ENCODE measurements at places on chromosomes 7 and 10. TPM values are rescaled to one million over a fixed set of nuclear protein-coding genes. Genes with fewer than 3 reads are reported as not detected.

- DNase-seq: no peak
These were observed 147.4 kb upstream of the PRSS58 start for GRCh38 chr7:142405122-142405765.

DNA sequence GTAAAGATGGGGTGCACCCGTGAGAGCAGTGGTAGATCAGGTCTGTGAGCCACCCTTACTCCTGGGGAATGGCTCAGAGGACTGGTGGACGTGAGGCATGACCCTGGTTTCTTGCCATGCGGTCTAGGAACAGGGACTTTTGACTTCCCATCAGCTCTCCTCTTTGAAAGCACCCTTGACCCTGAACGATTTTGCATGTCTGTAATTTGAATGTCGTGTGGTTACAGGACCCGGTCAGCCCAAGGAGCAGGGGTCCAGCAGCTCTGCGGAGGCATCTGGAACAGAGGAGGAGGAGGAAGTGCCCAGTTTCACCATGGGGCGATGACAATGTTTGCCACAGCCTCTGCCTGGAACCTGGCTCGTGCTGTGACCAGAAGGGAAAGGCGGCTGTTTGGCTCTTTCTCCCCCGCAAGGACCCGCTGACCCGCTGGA is 8.6 kb upstream of the ORAI2 start:
- no peak for DNase-seq

ABCB1 gene
- total RNA-seq: 5.0 TPM

DNA sequence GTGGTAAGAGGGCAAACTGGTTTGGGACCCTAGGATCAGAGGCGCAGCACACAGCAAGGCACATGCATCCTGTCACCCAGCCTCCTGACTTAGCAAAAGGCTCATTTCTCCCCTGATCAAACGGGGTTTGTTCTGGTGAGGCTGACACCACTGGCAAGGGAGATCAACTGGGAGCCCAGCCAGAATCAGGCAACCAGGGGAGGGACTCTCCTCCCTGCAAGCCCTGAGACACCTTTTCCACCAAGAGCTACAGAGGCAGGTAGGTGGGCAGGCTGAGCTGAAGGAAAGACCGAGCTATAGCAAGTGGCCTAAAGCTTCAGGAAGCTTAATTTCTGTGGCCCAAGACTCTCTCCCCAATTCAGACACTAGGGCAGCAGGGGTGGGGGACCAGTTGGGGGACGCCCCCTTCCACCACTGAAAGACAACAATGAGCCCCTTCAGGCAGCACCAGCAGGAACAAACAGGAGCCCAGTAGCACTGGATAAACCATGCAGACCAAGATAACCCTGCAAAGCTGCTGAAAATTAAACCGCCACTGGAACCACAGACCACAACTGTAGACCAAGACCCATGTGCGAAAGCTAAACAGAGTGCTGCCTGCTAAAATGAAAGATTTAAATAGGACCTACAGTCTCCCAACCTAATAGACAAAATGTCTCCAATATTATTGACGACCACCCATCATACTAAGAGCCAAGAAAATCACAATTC is 27.1 kb upstream of the SAR1A start:
- no peak for DNase-seq

UPK3B gene
- not detected for total RNA-seq

WNT16 gene
- not detected for total RNA-seq

GRCh38 chr10:131855461-131856401 is 45.1 kb upstream of the PPP2R2D start:
- DNase-seq: no peak

DNA sequence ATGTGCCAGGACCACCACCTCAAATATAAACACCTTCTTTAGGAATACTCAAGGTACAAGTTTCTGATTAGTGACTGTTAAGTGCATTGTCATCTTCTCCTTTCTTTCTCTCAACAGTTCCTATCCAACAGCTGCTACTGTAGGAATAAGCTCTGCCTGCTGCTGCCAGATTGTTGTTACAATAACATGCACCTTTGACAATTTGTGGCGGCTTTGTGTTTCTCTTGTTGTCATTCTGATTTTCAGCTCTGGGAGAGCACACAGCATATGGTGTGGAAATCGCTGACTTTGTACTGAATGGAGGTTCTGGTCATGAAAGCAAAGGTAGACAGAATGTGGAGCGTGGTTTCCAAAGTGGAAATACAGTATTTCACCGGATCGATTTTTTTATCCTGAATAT is 182.8 kb downstream of the SEC23IP start:
- DNase-seq: no peak

DNA sequence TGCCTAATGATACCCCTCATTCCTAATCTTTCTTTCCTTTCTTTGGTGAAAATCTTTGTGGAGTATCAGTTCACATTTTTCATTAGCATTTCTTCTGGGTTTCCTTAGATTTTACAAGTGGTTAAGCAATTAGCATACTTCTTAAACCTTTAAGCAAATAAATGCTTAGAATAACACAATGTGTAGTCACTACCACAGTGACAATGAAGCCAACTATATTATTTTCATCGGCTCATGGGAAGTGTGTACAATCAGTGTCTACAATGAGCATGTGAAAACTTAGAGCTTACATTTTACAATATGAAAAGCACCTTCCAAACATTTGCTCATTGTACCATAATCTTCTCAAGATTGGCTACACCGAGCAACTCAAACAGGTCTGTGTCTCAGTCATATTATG is 176.2 kb upstream of the PLXNA4 start:
- no peak for DNase-seq

DNA sequence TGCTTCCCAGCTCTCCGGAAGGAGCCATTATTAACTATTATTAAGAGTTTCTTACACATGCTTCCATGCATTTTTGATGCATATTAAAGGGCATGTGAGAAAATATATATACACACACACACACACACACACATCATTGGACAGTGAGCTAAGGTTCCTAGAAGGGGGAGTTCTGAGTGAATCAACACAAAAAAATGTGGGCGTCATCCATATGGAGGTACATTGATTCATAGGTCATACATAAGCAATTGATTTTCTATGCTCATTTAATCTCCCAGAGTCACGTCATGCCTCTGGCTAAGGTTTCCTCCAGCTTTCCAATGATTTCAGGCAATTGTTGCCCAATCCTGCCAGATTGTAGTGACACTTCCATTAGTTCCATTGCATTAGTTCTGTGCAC is 269.4 kb downstream of the DNAJB9 start:
- no peak for DNase-seq

NEUROD6 gene
- not detected for total RNA-seq

CASP7 gene
- 20.3 TPM for total RNA-seq

GRCh38 chr10:100913470-100913865 is 705 bp downstream of the SLF2 start:
- DNase-seq: no peak

DNA sequence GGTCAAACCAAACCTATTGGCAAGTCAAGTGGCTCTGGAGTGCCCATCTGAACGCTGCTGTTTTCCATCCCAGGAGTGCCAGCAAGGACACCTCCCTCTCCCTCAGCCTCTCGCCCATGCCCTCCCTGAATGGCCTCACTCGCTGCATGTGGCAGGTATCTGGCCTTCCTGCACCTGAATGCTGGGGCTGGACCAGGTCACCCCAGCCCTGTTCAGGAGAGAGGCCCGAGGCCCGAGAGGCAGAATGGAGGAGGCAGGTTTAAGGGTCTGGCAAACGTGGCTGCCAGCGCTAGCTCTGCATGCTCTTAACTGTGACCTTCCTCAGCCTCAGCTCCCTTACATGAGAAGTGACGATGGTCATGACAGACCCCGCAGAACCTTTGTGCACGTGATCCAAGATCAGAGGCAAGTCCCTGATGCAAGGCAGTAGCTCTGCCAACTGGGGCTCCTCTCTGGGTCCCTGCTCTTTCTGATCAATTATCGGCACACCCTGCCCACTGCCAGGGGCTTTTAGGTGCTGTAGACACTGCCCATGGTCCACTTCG is 295.7 kb upstream of the ZMIZ1 start:
- no peak for DNase-seq

DNA sequence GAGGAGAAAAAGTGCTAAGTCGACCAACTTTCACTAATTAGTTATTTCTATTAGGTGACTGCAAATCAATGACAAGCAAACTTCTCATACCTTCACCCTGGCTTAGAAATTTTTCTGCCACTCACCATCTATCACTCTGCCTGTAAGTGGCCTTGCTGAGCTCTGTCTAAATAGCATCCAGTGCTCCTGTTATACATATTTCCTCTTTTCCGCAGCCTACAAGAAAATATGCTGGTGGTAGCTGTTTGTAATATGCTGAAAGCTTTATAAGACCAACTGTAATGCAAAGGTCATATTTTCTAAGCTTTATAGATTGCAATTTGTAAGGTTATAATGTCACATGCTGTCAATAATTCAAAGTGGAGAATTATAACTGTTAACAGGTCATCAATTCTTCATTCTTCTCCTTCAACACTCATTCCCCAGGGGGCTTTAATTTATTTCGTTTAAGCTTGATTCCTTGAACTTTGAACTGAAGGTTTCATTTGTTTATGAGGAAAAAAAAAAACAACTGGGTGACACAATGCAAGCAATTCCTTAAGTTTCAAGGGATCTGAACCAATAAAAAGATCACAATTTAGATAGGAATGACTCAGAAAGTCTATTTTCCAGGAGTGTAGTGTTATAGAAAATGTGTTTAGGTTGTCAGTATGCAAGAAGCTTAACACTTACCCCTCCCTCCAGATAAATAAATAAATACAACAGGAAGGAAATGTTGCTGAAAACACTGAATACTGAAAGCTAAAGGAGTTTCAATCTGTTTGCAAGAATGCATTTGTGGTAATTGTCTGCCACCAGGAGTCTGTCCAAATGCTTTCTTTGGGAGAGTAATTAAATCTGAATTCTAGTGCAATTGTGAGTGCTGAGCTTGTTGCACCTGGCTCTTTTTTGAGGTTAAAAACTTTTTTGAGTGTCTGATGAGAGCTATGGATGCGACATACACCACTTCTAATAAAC is 183.7 kb downstream of the SORCS1 start:
- no peak for DNase-seq

GRCh38 chr7:37380831-37381230 is 67.8 kb downstream of the ELMO1 start:
- DNase-seq: no peak

ANKIB1 gene
- 42.7 TPM for total RNA-seq

GRCh38 chr10:30554440-30554825 is 75.1 kb downstream of the LYZL2 start:
- DNase-seq: no peak

MSS51 gene
- total RNA-seq: 0.54 TPM

- no peak for DNase-seq
These were observed 13.5 kb downstream of the LRMDA start for GRCh38 chr10:75444781-75445386.

OLAH gene
- total RNA-seq: 8.4 TPM

- DNase-seq: no peak
These were observed 45.5 kb downstream of the THNSL1 start for GRCh38 chr10:25061711-25062449.

- no peak for DNase-seq
These were observed 26.5 kb upstream of the BET1 start for GRCh38 chr7:94030634-94031033.

DNA sequence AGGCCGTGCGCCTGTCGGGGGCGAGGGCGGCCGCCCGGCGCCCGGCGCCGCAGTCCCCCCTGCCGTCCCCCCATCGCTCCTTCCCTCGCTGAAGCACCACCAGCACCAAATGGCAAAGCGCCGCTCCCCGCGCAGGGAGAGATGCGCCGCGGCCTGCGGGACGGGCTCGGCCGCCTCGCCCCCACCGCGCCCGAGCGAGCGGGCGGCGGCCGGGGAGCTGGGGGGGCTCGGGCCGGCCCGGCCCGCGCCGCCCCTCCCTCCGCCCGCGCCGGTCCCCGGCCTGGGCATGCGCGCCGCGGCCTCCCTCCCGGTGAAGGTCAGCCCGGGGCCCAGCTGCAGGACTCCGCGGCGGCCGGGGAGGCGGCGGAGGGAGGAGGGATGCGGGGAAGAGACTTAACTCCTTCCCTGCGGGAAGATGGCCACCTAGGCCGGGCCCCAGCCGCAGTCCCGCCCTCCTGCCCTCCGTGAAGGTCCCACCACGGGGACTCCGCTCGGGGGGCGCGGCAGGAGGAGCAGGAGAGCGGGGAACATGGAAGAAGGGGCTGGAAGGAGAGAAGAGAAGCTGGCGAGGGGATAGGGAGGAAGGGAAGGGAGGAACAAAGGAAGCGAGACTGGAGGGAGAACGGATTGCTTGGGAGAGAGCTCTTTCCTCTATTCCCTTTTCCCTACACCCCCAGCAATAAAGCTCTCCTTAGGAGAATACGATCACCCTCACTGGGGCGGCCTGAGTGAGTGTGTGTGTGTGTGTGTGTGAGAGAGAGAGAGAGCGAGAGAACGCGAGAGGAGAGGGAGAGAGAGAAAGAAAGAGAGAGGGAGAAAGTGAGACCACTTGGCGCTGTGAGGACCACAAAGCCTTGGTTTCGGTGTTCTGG is 3.4 kb upstream of the SMARCD3 start:
- no peak for DNase-seq

- no peak for DNase-seq
These were observed 83.5 kb downstream of the TSPAN12 start for GRCh38 chr7:120774481-120774880.

DNA sequence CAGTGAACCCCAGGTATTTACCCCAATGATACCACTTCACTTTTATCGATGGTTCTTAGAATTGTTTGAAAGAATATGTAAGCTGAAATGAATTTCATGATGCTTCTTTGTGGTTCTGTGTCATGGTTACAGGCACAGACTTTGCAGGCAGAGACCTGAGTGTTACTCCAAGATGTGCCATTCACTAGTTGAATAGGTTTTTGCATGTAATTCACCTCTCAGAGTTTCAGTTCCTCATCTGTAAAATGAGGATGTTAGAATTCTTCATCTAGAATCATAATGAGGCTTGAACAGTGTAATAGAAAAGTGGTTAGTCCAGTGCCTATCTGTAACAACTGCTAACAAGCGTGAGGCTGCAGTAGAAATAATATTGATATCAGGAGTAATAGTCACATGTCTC is 54.6 kb downstream of the VSTM2A start:
- DNase-seq: no peak

DNA sequence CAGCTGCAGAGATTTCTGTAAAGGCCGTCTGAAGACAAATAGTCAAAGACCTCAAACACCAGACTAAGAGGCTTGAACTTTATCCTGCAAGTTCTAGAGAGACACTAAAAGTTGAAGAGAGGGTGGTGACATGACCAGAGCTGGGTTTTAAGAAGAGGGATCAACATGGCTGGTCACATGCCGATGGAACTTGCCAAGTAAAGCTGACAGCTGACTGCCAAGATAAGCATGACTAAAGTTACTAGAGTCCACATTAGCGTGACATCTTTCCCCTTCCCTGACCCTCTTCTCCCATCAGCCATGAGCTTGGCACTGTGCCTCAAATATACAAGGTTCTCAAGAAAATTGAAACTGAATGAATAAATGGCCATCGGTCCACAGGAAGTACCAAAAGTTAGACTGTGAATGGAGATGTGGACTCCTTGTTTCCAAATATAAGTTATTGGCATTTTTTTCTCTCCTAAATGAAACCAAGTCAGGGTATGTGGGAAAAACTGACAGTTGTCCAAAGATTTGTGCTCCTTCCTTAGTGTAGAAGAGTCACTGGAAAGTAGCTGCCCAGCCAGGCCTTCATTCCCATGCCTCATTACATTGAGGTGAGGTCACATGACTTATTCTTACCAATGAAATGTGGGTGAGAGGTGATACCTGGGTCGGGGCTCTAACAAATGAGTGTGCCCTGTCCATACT is 24.5 kb downstream of the XPNPEP1 start:
- DNase-seq: no peak

TEX36 gene
- not detected for total RNA-seq

- DNase-seq: no peak
These were observed 239.6 kb upstream of the ETV1 start for GRCh38 chr7:14229047-14229446.
